ENCODE measurements at places on chromosomes 2 and 18.

- DNase-seq, result no peak
These were observed 25.8 kb upstream of the IGFBP5 start for GRCh38 chr2:216721141-216721540.

- no peak for DNase-seq
These were observed 165.2 kb downstream of the DYSF start for GRCh38 chr2:71618327-71619113.

- DNase-seq, result no peak
These were observed 9.1 kb upstream of the TMEFF2 start for GRCh38 chr2:192203876-192204275.

DNA sequence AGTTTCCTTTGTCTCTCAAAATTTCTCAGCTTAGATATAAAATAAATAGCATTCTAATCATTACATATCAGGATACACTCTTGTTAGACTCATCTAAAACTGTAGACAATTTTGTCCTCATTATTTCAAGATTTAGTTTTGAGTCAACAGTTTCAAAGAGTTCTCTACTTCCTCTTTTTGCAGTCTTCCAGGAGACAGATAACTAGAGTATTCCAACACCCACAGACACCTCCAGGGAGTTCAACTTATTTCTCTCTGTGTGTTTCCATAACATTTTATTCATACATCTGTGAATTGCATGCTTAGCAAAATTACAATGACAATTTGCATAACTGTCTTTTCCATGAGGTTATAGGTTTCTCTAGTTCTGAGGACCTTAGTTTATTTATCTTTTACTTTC, 166.6 kb upstream of the HNMT start:
- DNase-seq, result no peak

- no peak for DNase-seq
These were observed 121.5 kb upstream of the CTAGE1 start for GRCh38 chr18:22539051-22539765.

DNA sequence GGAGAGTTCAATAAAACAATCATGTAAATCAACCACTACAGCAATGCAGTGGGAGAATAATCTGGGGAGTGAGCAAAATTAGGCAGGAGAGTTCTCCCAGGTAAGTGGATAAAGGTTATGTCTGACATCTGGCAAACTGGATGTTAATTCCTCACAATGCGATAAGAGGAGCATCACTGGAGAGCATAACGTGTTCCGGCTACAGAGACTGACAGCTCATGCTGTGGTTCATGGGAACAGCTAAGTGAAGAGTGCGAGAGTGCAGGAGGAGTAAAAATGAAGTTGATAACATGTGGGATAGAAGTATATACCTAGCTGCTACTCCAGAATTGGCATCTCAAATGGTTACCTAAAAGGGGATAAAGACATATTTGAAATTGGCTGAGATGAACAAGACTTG, 153.2 kb downstream of the LTBP1 start:
- no peak for DNase-seq

DNA sequence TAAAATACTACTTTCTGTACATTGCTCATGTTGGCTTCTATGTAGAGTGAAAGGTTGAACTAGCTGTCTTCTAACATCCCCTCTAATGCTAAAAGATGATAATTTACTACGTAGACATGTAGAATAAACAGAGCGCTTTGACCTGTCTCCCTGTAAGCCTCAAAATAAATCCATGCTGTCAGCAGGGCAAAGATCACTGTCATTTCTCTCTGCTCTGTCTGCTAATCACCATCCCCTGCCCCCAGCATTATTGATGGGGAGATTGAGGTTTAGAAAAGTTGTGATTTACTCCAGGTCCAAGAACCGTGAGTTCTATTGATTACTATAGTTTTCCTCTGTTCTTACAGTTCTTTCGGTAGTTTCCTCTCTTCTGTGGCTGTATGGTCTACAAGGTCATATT, 39.0 kb upstream of the GRHL1 start:
- DNase-seq, result no peak

DNA sequence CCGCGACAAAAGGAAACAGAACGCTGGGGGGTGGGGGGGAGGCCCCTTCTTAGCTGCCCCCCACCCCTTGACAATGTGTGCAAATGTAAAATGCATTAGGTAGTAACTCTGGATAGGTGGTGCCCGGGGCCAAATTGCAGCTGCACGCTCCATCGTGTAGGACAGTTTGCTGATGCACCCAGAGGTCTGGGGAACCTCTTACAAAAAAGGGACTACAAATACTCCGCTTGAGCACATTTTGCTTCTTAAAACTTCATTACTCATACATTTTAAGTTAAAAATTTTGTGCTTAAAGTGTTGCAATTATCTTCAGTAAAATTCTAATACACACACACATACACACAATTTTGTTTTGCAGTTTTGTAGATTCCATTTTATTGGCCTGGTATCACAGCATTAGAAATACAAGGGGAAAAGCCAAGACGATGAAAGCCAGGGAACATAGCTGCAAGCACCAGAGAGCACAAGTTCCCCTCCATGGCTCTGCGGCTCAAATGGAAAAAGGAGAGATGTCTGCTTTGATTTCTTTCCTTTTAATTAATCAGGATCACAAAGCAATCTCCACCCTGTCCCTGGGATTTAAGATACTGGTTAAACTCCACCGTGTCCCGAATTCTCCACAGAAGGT, 582.1 kb downstream of the ZEB2 start:
- DNase-seq, result peak; percentile 64

DNA sequence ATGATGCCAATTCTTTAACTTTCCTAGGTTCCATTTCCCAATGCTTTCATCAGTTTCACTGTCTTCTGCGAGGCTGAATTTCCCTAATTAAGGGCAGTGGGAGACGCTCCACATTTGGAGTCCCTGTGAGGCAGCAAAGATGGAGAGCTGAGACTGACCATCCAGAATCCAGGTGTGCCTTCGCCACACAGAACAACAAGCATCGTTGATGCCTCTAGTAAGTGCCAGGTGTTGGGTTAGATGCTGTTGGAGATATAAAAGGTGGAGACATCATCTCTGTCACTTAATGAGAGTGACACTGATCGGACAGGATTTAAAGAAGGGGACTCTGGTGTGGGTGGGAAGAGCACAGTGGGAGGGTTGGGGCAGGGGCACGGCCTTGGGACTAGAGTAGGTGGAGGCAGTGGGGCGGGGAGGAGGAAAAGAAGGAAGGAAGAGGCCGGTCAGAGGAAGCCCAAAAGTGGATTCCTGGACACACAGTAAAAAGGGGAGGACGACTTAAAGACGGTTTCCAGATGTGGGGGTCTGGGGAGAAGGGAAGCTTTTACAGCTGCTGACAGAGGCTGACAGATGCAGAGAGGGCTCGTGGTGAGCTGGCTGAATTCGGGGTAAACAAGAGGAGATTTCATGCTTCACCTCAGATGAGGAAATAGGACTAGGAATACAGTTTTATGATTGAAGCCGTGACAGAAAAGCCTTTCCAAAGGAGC, 113.0 kb downstream of the BCL2 start:
- DNase-seq, result no peak

GRCh38 chr2:145797692-145798091, 1277.8 kb upstream of the ZEB2 start:
- no peak for DNase-seq

Data from eye (tissue), 1 donor.